Activated naive CD4-positive, alpha-beta T cell (primary cell): ENCODE measurements at places on chromosomes 2 and 18.

DNA sequence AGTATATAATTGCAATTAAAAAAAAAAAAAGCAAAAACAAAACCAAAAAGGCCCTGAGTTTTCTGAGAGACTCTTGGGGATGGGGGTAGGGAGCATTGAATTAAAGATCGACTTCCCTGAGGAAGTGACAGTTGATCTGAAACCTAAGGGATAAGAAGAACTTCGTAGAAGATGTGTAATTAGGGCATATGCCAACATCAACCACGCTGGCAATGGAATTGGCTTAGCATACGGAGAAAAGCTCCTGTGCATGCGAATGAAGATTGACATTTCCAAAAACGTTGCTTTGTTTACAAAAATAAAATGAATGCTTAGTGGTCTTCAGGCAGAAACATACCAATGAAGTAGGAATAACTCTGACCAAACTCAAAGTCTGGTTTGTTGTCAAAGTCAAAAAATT is 307.6 kb upstream of the ZNF521 start:
- DNase-seq = no peak

DNA sequence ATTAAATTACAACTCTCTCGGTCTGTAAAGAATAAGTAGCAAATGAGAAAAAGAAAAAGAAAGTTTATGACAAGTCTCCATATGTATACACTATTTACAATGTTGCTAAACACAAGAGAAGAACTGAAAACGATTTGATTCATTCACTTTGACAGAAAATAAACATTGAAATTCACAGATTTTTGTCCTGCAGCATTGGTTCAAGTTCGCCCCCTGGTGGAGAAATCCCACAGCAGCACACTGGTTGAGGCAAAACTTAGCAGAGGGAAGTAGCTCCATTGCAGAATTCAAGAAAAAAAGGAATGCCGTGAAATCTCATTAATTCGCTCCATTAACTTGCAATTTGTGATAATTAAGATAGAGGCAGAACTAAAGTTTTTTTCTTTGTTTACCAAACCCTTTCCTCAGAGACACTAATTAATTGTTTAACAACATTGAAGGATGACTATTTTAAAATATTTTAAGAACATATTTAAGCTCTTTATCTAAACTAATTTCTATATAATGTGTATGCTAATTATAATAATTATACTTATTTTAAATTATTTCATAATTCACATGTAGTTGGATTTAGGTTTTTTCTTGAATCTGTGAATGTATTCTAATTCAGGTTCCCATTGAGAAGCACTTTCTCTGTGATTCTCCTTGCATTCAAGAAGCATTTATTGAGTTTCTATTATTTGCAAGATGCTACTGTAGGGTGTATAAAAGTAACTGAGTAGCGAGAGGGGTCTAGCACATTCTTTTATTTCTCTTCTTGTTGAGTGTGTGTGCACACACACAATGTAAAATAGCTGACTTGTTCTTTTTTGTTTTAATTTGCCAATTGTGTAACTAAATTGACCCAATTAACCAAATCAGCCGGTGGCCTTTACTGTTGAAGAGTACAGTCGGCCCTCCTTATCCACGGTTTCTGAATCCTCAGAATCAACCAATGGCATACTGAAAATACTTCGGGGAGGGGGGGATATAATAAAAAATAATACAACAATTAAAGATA is 74.1 kb downstream of the COL4A3 start:
- peak; percentile 15 for DNase-seq

DNA sequence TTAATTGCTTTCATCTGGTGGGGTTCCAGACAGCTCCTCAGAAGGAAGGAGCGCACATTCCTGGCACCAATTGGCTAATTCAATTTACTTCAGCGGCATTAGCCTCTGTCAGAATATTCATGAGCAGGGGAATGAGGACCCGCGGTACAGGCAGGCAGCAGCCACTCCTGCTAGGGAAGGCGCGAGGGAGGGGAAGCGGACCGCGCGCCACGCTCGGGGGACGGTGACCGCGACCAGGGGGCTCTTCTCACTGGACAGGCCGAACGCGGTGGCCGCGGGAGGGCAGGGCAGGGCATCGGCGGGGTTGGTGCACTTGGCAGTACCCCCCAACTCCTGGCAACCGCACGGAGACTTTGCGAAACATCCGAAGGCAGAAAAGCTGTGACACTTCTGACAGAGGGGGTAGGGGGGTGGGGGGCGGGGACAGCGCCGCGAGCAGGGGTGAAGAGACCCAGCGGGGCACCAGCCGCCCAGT is at the start of gene CDH20:
CDH20 (plus strand) TSS at position 160 of the 475 bp plus-strand sequence.
- DNase-seq = no peak

DNA sequence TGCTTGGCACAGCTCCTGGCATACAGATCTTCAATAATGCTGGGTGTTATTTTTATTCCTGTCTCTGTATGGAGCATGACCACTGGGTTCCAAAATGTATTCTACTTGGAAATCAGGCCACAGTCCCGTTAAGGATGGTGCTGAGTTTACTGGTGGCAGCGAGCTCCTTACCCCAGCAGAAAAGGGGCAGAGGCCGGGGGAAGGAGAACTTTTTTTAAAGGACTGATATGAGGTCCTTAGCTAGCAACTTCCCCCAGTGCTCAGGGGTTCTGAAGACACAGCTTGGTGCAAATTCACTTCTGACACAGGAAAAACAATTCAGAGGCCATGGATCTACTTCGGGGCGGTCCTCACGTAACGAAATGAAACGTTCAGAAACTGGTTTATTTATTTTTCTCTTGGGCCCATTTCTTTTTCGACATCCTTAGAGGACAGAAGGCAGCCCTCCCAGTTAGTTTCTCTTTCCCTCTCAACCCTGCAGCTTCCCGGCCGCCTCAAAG is 872 bp downstream of the RDH14 start:
- no peak for DNase-seq

GRCh38 chr2:191150230-191150599 is 579 bp downstream of the STAT4 start:
- DNase-seq = no peak

- no peak for DNase-seq
Measured at GRCh38 chr2:205883965-205884364, 201.7 kb downstream of the NRP2 start.

GRCh38 chr2:215418064-215418963 is 17.6 kb downstream of the FN1 start:
- DNase-seq = no peak

GRCh38 chr2:147019311-147019710 is 825.5 kb upstream of the ACVR2A start:
- DNase-seq = no peak

GRCh38 chr2:203238292-203238703 is 520 bp upstream of the CYP20A1 start:
- no peak for DNase-seq

GRCh38 chr2:103986001-103986400 is 867.9 kb upstream of the POU3F3 start:
- DNase-seq = no peak

DNA sequence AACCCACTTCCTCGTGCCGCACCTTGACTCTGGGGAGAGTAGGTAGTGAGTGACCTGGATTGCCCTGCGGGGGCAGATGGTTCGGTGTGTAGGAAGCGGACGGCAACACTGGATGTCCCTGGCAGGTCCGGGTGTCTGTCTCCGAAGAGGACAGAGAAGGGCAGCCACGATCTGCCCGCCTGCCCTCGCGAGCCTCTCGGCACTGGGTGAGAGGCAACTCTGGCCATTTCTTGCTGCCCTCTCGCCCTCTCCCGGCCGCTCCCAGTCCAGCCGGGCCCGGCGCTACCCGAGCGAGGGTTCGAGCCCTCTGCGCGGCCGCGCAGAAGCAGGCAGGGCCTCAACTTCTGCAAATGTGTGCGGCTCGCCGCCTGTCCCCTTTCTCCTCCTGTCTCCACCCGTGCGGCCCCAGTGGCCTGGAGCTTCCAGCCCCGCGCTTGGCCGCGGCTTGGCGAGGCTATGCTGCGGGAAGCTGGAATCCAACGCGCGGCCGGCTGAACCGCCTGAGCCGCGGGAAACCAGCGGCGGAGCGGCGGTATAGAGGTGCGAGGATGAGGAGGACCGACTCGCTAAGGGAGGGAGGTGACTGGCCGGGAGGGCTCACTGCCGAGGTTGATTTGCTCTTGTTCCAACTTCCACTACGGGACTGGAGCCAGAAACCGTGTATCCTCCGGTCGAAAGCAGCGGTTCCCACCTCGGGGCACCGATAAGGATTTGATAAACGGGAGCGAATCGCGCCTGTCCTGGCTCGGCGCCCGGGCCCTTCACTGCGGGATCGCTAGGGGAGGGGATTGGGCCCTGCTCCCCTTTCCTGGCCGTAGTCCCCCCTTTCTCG is 1.5 kb downstream of the EPAS1 start:
- no peak for DNase-seq

- no peak for DNase-seq
Measured at GRCh38 chr2:64315291-64315960, 138.5 kb upstream of the LGALSL start.

GRCh38 chr18:6222271-6222670 is 192.4 kb downstream of the L3MBTL4 start:
- no peak for DNase-seq

- no peak for DNase-seq
Measured at GRCh38 chr2:1676091-1676912, 68.0 kb downstream of the PXDN start.

GRCh38 chr2:180203972-180204371 is 196.9 kb upstream of the CWC22 start:
- no peak for DNase-seq

- no peak for DNase-seq
Measured at GRCh38 chr18:50559752-50560680, at the start of gene MAPK4. Gene MAPK4, plus strand, starts transcription at chr18:50560087. Its CDS starts 103,872 bp downstream, at chr18:50663959.

DNA sequence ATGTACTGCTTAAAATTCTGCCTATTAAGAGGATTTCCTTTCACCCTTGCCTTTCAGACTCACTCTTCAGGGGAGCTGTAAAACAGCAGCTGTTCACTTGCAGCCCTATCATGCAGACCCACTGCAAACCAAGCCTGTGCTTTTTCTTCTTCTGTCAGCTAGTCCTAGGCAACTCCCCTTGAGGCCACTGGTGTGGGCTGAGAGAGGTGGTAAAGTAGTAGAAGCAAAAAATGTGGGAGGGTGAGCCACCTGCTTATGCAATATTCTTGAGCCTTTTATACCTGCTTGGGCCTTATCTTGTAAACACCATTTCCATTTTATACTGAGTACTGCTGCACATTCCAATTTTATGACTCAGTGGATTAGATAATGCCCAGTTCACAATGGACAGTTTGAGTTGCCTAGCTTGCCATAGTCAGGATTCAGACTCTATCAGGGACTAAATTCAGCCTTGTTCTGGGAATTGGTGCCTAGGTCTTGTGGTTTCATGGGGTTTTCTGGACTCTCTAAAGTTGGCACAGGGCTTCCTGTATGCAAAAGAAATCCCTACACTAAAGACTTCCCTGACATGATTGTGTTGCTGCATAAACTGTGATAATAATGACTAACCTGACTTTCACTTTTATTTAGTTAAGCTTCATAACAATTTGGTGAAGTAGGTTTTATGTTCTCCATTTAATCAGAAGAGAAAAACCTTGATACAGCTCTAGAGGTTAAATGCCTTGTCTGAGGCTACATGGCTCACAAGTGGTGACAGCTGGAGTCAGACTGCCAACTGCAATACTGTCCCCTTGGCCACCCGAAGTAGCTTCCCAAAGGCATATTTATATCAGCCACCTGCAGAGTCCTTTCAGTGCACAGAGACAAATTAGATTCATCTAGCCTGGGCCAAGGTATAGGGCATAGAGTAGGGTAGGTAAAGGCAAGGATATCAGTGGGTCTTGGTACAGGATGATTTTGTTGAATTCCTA is 47.4 kb upstream of the KDM3A start:
- DNase-seq = no peak

DNA sequence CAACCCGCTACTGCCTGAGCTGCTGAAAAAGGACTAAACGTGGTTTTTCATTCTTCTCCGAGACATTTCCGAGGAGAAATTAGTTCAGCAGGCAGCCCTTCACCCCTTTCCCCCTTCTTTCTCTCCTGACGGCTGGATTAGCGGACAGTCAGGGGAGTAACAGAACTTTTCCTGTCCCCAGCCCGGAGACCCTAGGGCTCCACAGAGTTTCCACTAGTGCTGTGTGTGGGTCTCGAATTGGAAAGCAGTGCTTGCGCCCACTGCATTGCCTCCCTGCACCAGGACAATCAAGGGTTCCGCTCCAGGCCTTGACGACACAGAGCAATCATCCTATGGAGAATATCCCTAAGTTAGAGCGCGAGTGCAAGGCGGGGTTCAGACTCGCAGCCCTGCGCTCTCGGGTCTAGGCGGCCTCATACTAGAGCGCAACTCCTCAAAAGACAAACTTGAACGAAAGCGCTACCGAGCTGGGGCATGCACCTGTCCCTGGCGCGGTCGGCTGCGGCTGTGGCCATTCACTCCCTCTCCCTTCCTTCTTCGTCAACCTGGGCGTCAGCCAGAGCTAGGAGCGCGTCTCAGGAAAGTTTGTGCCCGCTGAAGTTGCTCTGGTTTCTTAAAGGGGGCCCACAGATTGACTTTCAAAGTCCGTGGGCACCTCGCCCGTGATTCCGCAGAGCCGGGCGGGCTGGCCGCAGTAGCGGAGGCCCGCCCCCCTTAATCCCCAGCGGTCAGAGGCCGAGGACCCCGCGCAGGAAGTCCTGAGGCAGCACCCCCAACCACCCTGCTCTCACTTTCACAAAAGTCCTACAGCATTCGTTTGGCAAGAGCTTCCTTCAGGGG is 801 bp downstream of the OSR1 start:
- no peak for DNase-seq

DNA sequence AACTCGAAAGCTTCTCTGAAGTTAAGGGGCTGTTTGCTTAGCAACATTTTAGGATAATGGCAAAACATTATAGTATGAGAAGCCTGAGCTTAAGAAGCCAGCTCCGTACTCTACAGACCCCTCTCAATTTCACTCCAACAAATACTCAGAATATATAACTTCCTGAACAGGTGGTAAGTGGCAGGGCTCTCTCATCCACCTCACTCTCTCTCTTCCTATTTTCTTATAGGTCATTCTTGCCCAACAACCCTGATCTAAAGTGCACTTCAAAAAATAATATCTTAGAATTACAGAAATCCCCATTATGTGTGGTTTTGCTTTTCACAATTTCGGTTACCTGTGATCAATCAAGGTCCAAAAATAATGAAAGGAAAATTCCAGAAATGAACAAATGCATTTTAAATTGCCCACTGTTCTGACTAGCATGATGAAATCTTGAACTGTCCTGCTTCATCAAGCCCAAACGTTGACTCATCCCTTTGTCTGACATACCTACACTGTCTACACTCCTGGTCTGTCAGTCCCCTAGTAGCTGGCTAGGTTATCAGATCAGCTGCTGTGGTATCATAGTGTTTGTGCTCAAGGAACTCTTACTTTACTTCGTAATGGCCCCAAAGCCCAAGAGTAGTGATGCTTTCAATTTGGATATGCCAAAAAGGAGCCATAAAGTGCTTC is 122.8 kb upstream of the COL5A2 start:
- no peak for DNase-seq
